Hematopoietic multipotent progenitor cell treated with erythropoietin and hydrocortisone succinate and interleukin-3 and kit ligand, for 6 days (in vitro differentiated cells): ENCODE measurements at places on chromosomes 11 and 22.

- no peak for DNase-seq
Observed at GRCh38 chr11:30936491-30936890, 350.3 kb upstream of the MPPED2 start.

DNA sequence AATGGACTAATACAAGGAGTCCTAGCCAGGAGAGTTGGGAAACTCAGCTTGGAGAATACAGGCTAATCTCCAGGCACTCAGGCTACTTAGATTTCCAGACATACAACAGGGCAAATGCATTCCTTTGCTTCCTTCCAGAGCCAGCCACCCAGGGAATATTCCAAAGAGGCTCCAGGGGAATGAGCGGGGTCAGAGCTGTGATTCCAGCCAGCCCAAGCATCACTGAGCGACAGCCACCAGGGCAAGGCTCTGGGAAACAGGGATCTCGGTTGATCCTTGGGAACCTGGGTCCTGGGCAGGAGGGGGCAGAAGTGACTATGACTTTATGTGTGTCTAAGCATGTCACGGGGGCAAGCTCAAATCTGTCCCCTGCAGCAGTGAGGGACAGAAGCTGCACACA is 112.3 kb upstream of the LMO1 start:
- DNase-seq = no peak

DNA sequence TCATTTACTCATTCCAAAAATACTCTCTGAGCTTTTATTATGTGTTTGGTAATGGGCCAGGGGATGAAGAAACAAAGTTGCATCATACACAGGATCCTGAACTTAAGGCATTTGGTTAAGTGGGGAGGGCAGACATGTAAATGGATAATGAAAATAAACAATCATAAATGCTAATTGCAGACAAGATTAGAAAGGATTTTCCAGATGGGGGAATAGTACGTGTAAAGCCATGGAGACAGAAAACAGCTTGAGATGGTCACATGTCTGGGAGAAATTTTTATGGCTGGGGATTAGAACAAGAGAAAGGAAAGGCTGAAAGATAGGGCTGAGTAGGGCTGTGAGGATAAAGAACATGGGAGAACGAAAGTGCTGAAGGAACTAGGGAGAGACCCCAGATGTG is 534.3 kb upstream of the LARGE1 start:
- no peak for DNase-seq

- DNase-seq = no peak
Observed at GRCh38 chr22:45246060-45246985, 5.6 kb upstream of the KIAA0930 start.

GRCh38 chr22:48427731-48428211 is 1399.9 kb downstream of the BRD1 start:
- no peak for DNase-seq

GRCh38 chr22:30864441-30865420 is 103.8 kb downstream of the MORC2 start:
- DNase-seq = no peak

DNA sequence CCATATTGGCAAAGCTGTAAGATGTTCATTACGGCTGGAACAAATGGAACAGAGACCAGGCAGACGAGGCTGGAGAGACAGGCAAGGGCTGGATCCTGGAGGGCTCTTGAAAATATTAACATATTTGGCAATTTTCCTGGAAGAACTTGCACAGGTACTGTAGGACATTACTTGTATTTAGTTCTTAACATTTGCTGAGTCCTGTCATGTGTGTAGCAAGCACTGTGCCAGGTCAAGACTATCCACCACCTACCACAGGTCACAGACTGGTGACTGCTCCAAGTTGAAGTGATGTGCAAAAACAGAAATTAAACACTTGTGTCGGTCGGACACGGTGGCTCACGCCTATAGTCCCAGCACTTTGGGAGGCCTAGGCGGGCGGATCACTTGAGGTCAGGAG is 58.7 kb upstream of the TNRC6B start:
- no peak for DNase-seq

DNA sequence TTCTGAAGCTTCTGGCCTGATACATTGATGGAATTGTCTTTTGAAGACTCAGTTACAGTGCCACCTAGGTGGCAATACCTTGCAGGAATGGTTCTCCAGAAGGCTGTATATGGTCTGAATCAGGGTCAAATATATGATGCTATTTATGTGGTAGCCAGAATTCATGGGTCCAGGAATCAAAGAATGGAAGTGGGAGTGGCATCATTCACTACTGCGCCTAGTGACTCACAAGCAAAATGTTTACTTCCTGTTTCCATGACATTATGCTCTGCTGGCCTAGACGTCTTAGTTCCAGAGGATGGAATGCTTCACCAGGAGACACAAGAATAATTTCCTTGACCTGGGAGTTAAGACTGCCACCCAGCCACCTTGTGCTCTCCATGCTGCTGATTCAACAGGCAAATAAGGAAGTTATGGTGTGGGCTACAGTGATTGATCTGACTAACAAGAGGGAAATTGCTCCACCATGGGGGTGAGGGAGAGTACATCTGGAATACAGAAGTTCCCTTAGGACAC is 491.8 kb downstream of the ETS1 start:
- peak; percentile 6 for DNase-seq

- no peak for DNase-seq
Observed at GRCh38 chr11:63761931-63762653, 6.5 kb downstream of the ZFTA start.

GRCh38 chr11:61949169-61950034 is 749 bp upstream of the BEST1 start:
- peak; percentile 59 for DNase-seq

GRCh38 chr11:104916442-104916841 is 18.2 kb upstream of the CASP12 start:
- DNase-seq = no peak

DNA sequence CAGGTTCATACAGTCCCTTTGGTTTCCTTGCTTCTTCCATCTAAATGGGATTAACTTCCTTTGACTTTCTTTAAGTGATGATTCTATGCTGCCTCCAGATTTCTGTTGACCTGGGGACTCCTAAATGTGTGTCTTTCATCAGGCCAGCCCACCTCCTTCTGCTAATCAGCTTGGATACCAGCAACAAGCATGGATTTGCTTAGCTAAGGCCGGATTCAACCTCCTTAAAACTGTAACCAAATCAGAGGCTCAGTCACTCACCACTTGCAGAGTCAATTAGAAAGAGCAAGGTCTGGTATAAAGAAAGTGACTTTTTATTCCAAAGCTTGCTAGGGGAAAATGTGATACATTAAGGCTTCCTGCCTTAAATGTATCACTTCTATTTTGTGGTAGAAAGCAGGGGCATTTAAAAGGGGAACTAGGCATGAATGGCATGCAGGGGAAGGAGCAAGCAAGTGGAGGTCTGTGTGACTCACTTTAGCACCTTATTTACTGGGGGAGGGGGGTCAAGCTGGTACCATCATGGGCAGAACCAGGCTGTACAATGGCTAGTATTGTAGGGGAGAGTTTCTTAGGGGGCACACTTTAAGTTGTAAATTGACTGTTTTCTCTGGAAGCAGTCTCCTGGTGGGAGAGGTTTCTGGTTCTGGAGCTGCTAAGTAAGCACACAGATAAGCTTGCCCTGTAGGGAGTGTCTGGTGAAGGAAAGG is 239.0 kb upstream of the PDGFD start:
- no peak for DNase-seq

- peak; percentile 39 for DNase-seq
Observed at GRCh38 chr22:17359501-17359900, 9.8 kb upstream of the CECR2 start.

GRCh38 chr11:3037945-3038271 is 19.3 kb downstream of the CARS1 start:
- no peak for DNase-seq

- DNase-seq = no peak
Observed at GRCh38 chr11:62182147-62182891, 7.7 kb upstream of the SCGB1D1 start.

DNA sequence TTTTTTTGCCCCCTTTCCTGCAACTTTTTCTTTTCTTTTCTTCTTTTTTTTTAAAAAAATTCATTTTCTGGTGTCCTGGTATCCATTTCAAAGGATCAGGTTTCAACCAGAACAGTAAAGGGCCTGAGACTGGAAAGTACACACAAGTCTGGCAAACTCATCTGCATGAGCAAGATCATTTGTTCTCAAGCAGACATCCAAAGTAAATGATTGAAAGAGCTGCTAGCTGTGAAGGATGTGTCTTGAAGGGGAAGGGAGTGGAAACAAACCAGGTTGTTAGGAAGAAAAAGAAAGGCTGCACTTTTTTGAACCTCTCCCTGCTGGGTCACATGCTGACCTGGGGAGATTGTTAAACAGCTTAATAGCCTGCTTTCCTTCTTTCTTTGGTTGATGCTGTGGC is 5.3 kb downstream of the YAP1 start:
- DNase-seq = no peak

DNA sequence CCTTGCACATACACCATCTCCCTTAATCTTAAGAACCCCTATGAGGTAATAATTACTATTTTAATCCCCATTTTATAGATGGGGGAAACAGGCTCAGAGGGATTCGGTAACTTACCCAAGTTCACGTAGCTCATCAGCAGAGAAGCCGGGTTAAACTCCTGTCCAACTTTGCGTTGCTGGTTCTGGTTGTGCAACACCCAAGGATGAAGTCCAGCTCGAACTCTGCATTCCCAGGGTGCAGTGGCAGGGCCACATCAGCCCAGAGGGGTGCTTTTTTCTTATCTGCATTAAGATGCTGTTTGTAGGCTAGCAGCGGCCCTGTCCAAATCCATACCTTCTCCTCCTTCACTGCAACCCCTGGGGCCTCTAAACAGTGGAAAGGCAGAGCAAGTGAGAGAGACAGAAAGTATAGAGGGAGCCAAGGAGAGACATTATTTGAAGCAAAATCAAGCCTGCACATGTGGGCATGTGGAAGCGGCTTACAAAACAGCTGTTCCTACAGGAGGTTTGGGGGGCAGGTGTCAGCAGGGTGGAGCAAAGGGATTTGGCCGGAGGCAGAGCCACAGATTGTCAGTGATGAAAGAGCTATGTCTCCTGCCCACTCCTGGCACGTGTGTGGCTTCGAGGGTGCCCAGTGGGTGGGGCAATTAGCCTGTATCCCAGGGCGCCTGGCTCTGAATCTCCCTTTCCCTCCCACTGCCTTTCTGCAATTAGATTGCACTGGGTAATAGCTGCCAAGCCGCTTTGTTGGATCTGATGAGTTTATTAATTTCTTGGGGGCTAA is 129.5 kb upstream of the TBCEL start:
- DNase-seq = no peak

DNA sequence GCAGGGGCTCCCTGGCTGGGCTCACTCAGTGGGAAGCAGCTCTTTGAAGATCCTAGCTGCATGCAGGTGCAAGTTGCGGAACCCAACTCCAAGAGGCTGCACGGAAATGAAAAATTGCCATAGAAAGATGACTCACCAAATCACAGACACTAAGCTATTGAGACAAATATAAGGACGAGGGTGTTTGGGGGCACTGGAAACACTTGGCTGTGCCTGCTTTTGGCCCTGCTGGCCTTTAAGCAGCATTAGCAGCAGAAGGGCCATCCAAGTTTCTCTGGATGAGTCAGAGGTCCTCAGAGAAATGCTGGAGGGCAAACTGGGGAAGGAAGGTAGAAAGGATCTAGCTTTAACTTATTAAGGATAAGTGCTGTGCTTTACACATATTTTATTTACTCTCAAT is 282.3 kb downstream of the KIRREL3 start:
- DNase-seq = no peak

DNA sequence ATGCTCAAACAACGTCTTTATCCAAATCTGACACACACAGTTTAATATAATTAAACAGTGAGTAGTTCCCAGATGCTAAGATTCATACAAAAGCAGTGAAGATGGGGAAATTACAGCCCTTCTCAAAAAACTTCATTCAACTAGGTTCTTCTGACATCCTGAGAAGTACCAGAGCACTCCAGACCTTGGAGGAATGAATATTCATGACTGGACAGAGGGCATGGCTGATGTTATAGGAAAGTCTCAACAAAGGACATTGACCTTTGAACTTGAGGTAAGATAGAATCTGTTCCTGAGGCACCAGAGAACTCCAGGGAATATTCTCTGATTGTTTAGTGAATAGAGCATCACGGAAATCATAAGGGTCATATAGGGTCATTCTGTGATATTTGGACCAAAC is 106.4 kb upstream of the SLC5A12 start:
- no peak for DNase-seq

GRCh38 chr11:32947978-32948377 is 55.4 kb downstream of the QSER1 start:
- DNase-seq = no peak
